ENCODE measurements at places on chromosomes 4 and X.

DNA sequence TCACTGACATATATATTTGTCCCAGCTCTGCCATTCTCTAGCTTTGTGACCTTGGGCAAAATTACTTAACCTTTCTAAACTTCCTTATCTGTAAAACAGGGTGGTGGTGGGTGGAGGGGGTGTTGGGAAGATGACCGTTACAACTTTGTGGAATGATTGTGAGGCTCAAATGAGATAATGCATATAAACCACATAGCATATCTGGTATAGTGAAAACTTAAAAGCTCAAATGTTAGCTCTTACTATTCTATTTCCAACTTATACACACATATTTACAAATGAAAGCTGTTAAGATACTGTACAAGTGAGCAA, 52.9 kb upstream of the HPRT1 start:
- DNase-seq = no peak

GRCh38 chr4:159484864-159485263, 382.0 kb downstream of the RAPGEF2 start:
- no peak for DNase-seq

DNA sequence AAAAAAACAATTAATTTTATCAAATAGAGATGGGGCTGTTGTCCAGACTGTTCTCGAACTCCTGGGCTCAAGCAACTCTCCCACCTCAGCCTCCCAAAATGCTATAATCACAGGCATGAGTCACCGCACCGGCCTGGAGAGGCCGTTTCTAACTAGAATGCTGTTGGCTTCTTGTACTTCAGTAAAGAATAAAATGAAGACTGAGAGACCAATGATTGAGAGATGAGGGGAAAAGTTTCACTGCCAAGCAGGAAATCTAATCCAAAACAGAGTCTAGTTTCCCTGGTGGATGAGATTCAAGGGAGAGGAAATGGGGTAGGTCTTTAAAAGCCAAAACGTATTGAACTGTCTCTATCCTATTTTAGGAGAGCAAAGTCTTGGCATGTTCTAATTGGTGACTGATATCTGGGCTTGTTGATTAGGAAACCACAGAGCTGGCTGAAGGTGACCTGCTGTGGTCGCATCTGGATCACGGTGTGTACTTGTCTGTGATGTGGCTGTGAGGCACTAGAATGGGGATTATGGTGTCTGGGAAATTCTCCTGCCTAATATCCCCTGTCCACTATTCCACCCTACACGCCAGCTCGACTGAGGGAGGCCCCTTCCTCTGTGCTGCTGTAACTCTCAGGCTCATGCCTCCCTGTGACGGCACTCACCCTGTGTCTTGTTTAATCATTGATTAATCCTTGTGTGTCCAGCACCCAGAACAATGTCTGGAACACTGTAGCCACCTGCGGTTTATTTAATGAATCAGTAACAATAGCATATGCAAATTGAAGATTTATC, 15.0 kb upstream of the TRIM2 start:
- no peak for DNase-seq

DNA sequence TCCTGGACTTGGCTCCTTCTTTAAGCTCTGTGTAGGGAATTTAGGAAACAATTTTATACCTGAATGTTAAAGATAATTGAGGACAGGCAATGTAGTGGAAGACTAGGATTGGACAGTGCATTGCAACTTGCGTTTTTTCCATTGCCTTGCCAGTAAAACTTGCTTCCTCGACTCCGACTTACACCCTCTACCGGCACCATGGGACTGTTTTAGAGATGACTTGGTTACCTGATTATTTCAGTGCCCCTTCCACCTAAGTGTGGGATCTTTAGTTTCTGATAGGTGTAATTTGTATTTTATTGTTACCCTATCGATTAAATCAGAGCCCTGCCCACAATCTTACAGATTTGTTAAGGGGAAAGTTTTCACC, 1.2 kb downstream of the PRPS1 start:
- DNase-seq = no peak

GRCh38 chrX:7500386-7500785, 342.6 kb upstream of the VCX start:
- no peak for DNase-seq

DNA sequence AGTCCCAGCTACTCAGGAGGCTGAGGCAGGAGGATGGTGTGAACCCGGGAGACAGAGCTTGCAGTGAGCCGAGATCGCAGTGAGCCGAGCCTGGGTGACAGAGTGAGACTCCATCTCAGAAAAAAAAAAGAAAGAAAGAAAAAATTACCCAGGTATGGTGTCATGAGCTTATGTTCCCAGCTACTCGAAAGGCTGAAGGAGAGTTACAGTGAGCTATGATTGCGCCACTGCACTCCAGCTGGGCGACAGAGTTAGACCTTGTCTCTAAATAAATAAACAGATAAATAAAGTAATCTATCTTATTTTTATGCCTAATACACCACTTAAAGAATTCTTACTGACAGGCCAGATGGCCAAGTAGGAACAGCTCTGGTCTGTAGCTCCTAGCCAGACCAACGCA, 73.0 kb downstream of the SLC39A8 start:
- DNase-seq = no peak

- peak; percentile 66 for DNase-seq
These were observed 169.2 kb downstream of the PARM1 start for GRCh38 chr4:75101906-75102786.
